Glomerular endothelial cell (primary cell): ENCODE measurements at places on chromosomes 7 and 10. TPM values are rescaled to one million over a fixed set of nuclear protein-coding genes. Genes with fewer than 3 reads are reported as not detected.

The ZNF485 gene
- total RNA-seq, result 0.76 and 1.2 TPM in 2 replicates

The GCK gene
- total RNA-seq, result 0.41 TPM in 1 of 2 replicates, not detected in the other

The LEP gene
- total RNA-seq, result not detected in 2 replicates

The NRBF2 gene
- total RNA-seq, result 19.7 and 24.9 TPM in 2 replicates

The WDR86 gene
- total RNA-seq, result 1.5 and 4.3 TPM in 2 replicates

The SLC39A12 gene
- total RNA-seq, result not detected in 2 replicates

The WDFY4 gene
- total RNA-seq, result 0.41 and 1.1 TPM in 2 replicates

The ST8SIA6 gene
- total RNA-seq, result 0.76 TPM in 1 of 2 replicates, not detected in the other

The ELAPOR2 gene
- total RNA-seq, result 35.9 and 61.3 TPM in 2 replicates

The SEMA3C gene
- 8.6 and 13.1 TPM in 2 replicates for total RNA-seq
